Frontal cortex (tissue), 4 donors: ENCODE measurements at places on chromosomes 7 and 10.

DNA sequence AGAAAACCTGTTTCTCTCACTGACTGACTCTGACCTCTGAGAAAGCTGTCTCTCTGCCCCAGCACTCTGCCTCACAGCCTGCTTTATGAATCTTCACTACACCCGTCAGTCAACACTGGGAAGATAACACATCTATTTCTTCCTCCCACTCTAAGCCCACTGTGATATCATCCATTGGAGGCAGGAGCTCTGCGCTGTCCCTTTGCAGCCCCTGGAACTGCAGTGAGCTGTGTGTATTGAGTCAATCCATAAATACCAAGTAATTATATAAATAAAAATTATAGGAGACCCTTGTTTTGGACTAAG is 17.2 kb upstream of the FXYD4 start:
- no peak for DNase-seq

DNA sequence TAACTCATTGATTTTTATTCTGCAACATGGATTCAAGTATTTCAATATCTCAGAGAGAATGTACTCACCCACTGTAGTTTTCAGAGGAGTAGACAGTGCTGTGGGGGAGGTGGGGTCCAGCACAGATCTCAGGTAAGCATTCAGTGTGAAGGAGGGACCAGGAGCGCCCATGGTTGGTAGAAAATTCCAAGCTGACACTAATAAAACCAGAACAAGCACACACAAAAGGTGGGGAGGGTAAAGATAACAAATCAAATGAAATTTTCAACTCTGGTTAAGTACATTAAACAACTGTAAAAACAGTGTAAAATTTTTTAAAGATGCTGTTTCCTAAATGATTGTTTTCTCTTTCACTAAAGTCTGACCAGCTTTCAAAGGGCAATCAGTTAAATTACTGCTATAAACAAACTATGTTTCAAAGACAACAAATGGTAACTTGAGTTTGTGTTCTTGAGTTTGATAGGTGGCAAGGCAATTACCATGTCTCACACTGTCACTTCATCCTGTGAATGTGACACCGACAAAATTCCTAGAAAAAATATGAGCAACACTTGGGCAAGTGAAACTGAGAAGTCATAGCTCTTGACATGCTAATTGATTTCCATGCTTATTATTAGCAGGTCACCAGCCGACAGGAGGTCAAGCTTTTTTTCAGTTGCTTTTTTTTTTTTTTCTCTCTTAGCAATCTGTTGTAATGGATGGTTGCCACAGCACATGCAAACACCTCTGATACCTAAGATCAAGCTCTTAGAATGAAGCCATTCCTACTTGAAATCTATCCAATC is 205.8 kb upstream of the SLC26A5 start:
- DNase-seq, result no peak

GRCh38 chr7:43729924-43730248 is 563 bp upstream of the COA1 start:
- DNase-seq, result no peak

DNA sequence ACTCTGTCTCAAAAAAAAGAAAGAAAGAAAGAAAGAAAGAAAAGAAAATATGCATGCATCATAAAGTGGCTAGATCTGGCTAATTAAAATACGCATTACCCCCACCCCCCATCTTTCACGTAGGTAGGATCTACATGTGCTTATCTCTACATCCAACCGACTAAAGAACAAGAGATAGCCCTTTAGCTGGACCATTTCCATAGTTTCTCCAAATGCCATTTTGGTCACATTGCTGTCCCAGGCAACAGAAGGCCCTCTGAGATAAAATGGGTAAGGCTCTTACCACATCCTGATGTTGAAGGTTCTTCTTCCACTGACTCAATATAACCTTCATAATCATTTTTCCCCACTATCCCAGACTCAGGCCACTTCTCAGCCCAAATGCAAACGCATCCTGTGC is 31.5 kb downstream of the PIK3AP1 start:
- no peak for DNase-seq

DNA sequence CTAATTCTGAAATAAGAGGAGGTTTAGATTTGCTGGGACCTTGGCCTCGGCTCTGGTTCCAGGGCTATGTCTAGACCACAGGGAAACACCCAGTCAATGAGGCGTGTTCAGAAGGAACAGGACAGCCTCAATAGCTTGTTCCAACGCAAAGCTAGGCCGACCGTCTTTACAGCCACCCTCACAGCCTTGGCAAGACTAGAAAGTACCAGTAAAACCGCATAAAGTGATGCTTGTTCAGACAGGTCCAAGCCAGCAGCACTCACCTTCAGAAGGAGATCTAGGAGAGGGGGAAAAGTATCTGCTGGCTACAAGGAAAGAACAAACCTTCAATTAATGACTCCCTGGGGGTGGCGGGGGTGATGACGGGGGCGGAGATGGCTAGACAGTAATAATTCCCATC is 50.1 kb upstream of the LMTK2 start:
- DNase-seq, result no peak

GRCh38 chr10:49627644-49628247 is 13.9 kb downstream of the CHAT start:
- no peak for DNase-seq

DNA sequence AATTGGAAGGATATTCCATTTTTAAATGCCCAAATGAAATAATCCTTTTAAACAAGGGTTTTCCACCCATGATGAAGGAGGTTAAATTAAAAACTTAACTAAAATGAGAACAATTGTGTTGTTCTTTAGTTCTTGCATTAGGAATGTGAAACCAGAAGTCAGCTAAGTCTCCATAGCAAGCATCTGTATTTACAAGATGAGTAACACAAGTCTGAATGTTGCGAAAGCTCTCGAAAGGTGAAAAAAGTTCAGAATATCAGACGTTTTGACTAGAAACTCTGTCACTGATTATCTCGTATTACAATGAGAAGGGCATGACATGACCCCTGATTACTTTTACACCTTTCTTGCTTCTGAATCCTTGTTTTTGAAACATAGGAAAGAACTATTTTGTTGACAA is 149.6 kb downstream of the BICC1 start:
- DNase-seq, result no peak

DNA sequence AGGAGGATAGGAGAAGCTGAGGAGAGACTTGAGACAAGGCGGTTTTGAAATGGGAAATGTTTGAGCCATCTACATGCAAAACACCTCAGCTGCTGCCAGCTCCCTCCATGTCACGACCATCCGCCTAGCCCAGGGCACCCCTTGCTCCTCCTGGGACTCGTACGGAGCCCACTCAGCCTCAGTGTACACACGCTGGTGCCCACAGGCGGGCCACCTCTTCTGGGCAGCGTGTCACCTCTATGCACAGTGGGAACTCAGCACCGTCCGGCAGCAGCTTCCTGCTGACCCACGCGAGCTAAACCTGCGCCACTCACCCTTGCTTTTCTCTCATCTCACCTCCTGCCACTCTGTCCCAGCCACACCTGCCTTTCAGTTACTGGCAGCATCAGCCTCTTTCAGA is 108.3 kb downstream of the GALNT11 start:
- no peak for DNase-seq

- no peak for DNase-seq
Observed at GRCh38 chr7:1858435-1859265, 188.6 kb downstream of the ELFN1 start.

GRCh38 chr7:45061806-45062425 is 26.9 kb downstream of the NACAD start:
- DNase-seq, result no peak
